ENCODE measurements at places on chromosomes 2 and 18. TPM values are rescaled to one million over a fixed set of nuclear protein-coding genes. Genes with fewer than 3 reads are reported as not detected.

Gene ZEB2
- 0.05 TPM for total RNA-seq

Gene C2orf66
- 0.56 TPM for total RNA-seq

Gene ZNF385B
- total RNA-seq, result not detected

Gene COPS7B
- total RNA-seq, result 17.5 TPM

Gene SP140
- total RNA-seq, result not detected
